ENCODE measurements at places on chromosomes 5 and 9.

DNA sequence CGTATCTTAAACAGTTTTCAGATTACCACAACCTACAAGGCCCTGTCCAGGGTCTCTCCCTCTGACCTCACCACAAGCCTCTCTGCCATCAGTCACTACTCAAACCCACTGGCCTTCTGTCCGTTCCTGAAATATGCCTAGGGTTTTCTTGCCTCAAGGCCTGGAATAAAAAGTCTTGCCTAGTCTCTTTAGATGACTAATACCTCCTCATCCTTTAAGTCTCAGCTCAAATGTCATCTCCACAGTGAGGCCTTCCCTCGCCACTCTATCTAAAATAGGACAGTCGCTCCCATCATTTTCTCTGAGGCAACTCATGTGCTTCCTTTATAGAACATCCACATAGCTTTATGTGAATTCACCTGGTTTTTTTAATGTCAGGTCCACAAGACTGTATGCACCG is 5.2 kb downstream of the DENND1A start:
- no peak for DNase-seq

- DNase-seq: no peak
These were observed 55.8 kb downstream of the NUP214 start for GRCh38 chr9:131181091-131181681.

GRCh38 chr5:105956456-105957196 is 1714.1 kb downstream of the EFNA5 start:
- DNase-seq: no peak

DNA sequence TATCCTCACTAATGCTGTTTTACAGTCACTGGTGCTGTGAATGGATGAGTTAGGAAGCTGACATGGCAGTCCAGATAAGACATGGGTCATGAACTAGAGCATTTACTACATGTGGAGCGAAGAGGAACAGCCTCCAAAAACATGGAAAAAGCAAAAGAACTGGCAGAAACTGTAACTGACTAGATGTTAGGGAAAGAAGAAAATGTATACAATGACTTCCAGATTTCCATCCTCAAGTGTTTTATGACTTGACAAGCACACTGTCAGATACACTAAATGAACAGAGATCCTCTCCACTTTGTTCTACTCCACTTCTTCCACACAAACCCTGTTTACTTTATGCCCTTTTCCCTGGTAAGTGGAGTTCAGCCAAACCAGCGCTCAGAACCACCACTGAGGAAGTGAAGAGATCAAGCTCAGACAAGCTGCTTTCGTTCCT is 11.5 kb downstream of the HMGCS1 start:
- DNase-seq: no peak

- no peak for DNase-seq
These were observed 34.2 kb upstream of the STRBP start for GRCh38 chr9:123302348-123303214.

GRCh38 chr9:33750839-33751339 is 44.5 kb upstream of the PRSS3 start:
- DNase-seq: no peak

- DNase-seq: no peak
These were observed 216.5 kb upstream of the RAI14 start for GRCh38 chr5:34439601-34440000.

GRCh38 chr9:89738137-89738932 is 133.5 kb downstream of the GADD45G start:
- DNase-seq: peak; percentile 54

- DNase-seq: no peak
These were observed 62.8 kb upstream of the STC2 start for GRCh38 chr5:173391031-173391430.

Data from left cardiac atrium (tissue), 4 donors.